ENCODE measurements at places on chromosomes 7 and 10.

DNA sequence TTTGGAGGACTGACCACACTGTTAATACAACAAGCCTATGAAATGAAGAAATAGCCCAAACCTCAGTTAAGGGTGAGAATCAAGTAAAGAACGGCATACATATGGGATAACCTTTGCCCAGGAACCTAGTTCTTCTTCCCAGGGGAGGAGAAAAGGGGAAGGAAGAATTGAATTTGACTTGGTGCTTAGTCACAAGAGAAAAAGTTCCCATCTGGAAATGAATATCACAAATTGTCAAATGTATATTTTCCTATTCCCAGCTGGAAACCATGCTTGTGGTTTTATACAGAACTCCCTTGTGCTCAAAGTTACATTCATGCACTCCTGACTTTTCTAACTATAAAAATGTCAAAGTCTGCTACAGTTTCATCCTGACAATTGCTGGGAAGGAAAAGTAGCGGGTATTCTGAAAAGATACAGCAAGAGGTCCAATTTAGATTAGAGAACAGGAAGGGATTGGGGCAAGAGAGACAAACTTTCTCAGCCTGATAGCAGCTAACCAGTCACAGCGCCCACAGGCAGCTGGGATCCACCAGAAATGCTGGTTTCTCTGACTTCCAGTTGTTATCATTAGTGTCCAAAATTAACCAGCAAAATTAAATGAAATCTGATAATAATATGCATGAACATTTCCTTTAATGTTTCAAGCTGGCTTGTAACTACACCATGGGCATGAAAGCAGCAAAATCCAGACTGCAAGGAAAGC, 18.6 kb upstream of the GSAP start:
- DNase-seq, result peak; percentile 58

GRCh38 chr7:142108728-142109505, 2.6 kb upstream of the MGAM2 start:
- no peak for DNase-seq

GRCh38 chr10:13528875-13529713, at the start of gene BEND7:
BEND7 (minus strand) TSS chr10:13529014; CDS start chr10:13528533, 481 bp downstream.
- no peak for DNase-seq

DNA sequence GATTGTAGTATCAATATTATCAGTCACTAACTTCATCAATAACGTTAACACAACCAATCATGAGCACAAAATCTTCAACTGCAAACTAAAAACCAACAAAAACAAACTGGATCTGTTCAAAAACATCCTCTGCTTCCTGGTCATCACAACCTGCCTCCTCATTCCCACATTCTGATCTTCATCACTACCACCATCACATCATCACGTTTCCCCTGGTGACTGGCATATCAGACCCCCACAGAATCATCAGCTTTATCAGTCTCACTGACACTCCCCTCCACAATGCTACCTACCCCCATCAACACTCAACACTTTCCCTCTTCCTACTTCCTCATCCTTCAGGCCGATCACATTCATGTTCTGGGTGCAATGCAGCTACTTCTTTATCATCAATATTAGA, 11.4 kb downstream of the XPNPEP1 start:
- DNase-seq, result no peak

DNA sequence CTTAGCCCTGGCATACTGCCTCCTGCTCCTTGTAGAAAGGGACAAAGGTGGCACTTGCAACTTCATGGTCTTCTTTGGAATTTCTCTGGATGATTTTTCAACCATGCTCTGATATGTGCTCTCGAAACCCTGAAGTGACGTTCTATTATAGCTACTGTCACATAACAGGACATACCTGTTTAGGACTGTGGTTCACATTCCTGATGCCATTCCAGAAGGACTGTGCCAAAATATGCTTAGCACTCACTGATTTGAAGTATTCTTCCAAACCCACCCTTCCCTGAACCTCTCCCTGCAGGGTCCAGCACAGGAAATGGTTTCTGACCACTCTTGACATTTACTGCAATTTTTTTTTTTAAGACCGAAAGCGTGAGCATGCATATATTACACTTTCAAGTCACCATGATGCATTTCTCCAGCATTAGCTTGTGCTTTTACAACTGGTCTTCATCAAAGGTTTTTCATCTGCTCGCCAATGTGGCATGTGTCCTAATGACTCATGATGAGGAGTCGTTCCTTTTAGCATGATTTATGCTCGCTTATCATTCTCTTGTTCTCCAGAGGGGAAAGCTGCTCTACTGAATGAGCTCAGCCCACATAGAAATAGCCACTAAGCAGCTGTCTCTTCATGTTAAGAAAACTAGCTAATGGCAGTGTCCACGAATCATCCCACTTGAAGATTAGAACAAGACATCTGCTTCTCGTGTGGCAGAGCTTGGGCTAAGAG, 135.2 kb downstream of the ADAM12 start:
- DNase-seq, result peak; percentile 90

- no peak for DNase-seq
These were observed 339.7 kb downstream of the HGF start for GRCh38 chr7:81430150-81430549.

- no peak for DNase-seq
These were observed 136.1 kb downstream of the ICA1 start for GRCh38 chr7:8125680-8126444.

DNA sequence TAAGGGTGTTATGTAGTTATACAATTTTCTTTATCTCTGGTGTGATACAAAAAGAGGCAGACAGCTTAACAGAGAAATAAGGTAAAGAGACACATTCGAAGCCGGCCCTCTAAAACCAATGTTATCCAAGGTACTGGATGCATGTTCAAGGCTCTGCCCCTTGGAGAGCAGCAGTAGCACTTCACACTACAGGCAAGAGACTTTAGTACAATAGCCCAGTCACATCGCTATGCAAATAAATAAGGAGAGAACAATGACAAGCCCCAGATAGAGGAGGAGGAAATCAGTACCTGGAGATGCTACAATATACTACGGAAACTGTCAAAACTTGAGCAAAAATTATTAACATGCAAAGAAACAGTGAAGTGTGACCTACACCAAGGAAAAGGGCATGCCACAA, 111.1 kb downstream of the ITGB1 start:
- DNase-seq, result no peak

- no peak for DNase-seq
These were observed 247.4 kb downstream of the KIAA1217 start for GRCh38 chr10:24456322-24456721.

DNA sequence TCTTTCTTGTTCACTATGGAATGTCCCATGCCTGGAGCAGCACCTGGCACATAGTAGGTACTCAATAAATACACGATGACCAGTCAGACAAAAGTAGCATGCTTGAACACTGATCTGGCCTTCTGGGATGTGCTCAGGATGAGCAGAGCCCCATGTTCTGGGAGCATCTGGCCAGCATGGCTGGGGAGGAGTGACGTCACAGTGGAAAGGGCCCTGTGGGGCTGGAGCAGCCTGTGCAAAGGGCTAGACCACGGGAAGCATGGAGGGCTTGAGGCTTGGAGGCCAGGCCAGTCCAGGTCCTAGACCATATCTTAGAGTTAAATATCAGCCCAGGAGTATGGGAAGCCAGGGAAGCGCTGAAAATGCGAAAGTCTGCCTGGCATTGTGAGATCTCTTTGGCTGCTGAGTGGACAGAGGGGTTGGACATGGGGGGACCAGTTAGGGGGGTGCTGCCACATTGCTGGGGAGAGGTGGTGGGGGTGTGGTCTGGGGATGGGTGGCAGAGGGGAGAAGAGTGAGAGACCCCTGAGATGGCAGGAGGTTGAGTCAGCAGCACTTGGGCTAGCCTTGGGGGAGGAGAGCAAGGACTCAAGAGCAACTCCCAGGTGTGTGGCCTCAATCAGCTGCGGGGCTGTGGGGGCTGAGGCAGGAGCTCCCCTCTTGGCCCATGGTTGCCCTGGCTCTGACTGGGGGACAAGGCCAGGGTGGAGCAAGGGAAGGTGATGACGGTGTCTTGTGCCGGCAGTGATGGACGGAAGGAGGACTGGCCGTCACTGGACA, 34.9 kb downstream of the ZCCHC24 start:
- DNase-seq, result no peak

Data from foreskin melanocyte (primary cell).